ENCODE measurements at places on chromosomes 5 and 9.

DNA sequence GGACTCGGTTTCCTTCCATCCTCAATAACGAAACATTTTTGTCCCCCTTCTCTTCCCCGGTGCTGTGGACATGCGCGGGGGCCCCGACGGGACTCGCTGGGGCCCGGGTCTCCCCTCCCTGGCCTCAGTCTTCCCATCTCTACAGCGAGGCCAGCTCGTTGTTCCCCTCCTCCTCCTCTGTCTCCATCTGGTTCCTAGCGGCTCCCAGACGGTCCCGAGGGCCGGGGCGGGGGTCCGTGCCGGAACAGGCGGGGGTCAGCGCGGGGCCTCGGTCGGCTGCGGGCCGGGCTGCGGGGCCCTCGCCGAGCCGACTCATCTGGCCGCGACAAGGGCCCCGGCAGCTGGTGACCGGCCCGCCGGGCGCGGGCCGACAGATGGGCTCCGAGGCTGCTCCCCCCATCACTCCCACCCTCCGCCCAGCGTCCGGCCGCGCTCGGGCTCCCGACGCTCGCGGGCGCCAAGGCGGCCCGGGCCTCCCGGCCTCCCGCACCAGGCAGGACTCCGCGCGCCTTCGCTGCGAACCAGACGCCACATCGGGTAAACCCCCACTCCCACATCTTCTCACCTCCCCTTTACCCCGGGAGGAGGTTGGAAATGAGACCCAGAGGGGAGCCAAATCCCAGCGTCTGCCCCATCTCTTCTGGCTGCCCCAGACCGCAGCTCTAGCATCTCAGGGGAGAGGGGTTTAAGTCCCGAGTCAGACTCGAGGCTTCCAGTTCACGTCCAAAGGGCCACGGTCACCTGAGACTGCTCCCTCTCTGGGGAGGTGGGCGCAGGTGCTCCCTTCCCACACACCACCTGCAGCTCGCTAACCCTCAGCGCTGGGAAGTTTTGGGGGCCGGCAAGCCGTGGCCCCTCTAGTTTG, 8.1 kb downstream of the BARHL1 start:
- no peak for DNase-seq

DNA sequence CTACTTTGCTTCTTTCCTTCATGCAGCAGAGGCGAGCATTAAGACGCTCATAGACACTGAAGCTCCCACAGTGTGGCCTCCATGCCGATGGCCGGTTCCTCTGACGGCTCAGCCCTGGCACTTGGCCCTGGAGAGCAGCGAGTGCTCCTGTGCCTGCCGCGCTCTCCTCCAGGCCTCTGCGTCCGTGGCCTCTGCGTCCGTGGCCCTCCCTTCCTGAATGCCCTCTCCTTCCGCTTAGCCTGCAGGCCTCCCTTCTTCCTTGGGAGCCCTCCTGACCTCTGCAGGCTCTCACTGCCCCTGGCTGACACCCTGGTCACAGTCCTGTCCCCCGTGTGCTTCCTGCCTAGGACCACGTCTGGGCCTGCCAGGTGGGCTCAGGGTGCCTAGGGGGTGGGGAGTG, 92.8 kb downstream of the ZNF354C start:
- no peak for DNase-seq

- DNase-seq = no peak
Measured at GRCh38 chr5:8647111-8647510, 778.2 kb downstream of the MTRR start.

GRCh38 chr9:132157347-132158116, 4.3 kb upstream of the NTNG2 start:
- no peak for DNase-seq

GRCh38 chr5:82952326-82952725, 124.9 kb downstream of the TMEM167A start:
- no peak for DNase-seq

DNA sequence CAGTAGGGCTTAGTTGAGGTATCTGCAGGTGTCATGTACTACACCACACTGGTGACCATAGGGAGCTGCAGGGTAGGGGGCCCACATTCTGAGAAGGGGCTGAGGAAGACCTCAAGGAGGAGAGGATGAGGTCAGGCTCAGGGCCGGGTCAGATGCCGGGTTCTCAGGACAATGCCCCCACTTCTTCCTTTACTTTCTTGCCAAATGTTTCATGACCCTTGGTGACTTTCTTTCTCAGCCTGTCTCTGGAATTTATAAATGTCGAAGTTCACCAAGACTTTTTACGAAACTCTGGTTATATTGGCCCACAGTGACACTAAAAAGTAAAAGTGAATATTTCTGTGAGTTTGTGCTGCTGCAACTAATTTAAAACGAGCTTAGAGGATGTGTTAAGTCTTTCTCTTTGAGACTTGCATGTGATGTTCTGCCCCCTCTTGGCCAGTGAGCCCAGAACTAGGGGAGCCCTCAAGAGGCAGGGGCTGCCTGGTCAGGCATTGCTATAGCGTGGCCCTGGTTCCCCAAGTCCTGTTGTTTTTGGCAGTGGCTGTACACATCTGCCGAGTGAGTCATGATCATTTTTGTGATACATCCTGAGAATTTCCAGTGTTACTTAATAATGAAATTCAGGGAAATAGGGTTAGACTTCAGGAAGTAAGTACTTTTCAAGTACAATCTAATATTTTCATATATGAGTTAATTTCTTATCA, 11.2 kb downstream of the ACO1 start:
- peak; percentile 91 for DNase-seq

GRCh38 chr5:1563617-1564181, 39.9 kb upstream of the LPCAT1 start:
- DNase-seq = no peak

- DNase-seq = no peak
Measured at GRCh38 chr5:159018855-159019254, 80.9 kb downstream of the EBF1 start.

GRCh38 chr9:113669522-113670115, 206.1 kb downstream of the RGS3 start:
- DNase-seq = no peak

DNA sequence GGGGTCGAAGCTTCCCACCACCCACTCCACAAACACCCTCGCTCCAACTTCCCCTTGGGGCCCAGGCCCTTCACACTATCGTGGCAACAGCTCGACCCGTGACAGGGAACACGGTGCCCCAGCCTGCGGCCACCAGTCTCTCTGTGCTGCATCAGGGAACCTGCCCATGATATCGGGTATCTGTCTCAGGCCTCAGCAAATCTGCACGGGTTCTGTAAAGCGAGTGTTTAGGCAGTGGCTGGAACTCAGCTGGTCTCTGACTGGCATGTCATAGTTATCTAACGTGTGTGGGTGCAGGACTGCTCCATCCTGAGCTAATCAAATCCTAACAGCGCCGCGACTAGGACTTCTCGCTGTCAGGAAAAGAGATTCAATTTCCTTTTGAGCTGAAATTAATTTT, 42.9 kb downstream of the DBH start:
- DNase-seq = no peak

GRCh38 chr5:140344683-140345423, 1.6 kb downstream of the HBEGF start:
- no peak for DNase-seq

DNA sequence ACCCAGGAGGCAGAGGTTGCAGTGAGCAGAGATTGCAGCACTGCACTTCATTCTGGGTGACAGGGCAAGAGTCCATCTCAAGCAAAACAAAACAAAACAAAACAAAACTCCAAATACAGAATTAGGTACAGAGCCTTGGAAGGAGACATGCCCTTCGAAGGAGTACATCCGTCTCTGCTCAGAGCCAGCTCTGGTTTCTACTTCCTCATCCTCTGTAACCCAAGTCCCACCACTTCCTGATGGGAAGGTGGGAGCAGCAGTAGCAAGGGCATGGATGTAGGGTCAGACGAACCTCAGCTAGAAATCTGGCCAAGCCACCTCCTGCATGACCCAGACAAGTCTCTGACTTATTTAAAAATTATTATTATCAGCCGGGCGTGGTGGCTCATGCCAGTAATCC, 16.5 kb upstream of the STXBP1 start:
- no peak for DNase-seq

DNA sequence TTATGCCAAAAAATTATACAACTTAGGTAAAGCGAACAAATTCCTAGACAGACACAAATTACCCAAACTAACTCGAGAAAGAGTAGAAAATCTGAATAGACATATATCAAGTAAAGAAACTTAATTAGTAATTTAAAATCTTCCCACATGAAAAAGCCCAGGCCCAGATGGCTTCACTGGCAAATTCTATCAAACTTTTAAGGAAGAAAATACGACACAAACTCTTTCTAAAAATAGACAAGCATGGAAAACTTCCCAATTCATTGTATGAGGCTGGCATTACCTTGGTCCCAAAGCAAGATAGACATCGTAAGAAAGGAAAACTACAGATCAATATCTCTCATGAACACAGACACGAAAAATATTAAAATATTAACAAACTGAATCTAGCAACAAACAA, 135.3 kb downstream of the DRD1 start:
- DNase-seq = no peak

GRCh38 chr9:129776938-129777768, 24.3 kb upstream of the PTGES start:
- peak; percentile 97 for DNase-seq

DNA sequence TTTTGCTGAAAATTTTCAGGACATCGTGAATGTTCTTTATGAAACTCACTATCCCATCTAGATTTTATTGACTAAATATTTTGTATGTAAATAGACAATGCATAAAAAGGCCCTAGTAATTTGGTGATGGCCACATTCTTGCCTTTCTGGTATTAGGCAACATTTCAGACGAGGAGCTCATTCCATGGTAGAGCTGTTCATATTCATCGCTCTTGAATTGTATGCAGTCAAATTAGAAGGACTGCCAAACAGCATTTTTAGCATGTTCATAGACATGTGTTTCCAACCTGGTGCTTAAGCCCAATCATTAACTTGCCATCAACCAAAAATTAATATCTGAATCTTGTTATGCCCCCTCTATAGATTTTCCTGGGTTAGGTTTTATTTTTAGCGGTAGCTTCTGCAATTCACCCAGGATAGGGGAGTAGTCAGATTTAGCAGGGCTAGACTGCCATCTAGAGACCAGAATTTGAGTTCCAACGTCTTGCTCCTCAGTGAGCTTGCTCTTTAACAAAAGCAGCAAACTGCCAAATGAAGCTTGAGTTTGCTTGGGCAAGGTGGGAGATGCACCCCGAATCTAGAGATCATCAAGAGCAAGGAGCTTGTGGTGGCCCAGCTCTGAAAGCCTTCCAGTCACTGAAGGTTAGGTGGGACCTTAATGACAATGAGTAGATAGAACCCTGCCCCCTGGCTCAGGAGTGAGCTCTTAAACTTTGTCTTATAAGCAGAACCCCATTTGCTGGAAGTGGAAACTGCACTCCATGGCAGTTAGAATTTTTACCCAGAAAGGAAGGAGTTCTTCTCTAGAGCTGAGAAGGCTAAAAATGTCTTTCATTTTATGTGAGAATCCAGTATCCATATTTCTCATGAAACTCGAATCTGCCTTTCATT, 456.2 kb downstream of the RASEF start:
- peak; percentile 60 for DNase-seq

DNA sequence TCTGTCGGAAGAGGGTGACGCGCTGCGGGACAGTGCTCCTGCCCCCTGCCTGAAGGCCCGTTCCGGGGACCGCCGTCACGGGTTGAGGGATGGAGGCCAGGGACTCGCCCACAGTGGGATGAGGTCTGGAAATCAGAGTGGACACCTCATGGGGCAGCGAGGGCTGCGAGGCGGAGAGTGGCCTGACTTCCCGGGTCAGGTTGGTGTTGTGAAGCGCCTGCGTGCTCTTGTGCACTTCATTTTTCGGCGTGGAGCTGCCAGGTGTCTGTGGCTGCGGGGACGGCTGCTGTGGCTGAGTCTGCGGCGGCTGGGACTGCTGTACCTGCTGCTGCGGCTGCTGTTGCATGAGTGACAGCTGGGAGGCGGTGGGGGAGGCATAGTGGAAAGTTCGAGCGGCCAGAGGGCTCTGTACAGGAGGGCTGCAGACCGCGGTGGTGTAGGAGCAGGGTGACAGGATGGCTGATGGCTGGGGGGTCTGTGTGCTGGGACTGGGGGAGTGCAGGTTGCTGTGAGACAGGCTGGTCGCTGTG, 434.1 kb downstream of the HCN1 start:
- no peak for DNase-seq

DNA sequence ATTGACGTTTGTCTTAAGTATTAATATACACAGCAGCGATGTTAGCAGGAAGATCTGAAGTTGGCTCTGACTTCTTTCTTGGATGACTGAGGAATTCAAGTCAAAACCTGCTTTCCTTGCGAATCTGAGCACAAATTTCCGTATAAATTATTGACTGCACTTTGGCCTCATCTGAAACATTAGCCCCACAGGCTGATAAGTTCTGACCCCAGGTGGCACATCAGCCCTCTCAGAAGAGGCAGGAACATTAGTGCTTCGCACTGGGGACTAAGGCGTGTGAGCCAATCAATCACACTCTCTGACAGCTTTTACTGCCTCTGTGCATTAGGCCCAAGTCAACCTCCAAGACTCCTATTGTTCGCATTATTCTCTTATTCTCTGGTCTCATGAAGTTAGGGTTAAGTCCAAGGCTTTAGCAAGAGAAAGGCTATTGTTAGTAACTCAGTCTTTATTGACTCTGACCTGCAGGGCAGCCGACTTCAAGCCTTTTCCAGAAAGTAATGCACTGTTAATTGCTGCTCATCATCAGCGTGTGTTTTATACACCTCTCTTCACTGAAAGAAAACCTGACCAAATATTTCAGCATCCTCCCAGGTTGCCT, 84.2 kb downstream of the ZNF608 start:
- no peak for DNase-seq

DNA sequence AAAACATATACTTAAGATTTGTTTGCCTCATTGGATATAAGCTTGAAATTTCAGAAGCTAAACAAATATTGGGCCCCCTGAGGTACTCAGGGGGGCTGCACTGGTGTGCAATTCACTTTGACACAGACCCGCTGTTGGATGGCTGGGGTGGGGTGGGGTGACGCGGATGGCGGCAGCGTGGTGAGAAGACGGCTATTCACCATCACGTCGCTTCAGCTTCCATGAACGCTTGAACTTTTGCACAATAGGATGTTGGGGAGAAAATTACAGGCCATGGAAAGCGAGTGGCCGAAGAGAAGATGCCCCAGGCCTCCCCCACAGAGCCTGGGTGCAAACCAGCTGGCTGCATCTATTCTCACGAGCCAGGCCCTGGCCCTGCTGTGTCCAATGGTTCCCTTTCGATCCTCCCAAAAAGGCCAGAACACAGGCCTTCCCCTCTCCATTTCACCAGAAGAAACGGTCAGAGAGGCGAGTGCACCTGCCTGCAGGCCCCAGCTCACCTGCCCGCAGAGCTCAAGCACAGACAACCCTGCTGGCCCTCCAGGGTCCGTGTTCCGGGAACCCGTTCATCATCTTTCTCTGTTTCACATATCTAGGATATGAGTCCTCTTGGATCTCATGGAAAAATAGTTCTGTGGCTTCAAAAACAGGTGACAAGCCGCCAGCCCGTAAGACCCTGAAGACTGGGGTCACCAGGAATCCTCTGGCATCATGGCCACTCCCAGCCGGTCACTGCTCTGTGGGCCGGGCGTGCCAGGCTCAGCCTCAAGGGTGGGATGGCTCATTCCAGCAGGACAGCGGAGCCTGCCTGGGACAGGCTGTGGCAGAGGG, 46.8 kb upstream of the SARDH start:
- no peak for DNase-seq

DNA sequence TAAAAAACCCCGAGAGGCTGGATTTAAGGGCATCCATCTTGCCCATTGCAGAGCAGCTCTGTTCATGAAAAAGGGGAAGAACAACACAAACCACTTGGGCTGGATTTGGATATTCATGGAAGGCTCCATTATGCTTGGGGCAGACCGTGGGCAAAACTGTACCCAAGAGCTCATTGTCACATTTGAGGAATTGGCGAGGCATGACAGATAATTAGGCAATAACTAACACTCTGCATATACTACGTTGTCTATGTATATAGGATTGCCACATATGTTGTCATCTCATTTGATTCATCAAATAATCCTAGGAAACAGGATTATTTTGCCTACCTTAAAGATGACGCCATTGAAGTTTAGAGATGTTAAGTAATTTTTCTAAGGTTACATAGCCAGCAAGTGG, 255.4 kb downstream of the SMARCA2 start:
- no peak for DNase-seq

Measured in fibroblast of the conjunctiva (primary cell).